Head of caudate nucleus (tissue), 42 donors: ENCODE measurements at places on chromosomes 7 and 10.

GRCh38 chr7:23893176-23893941 is 183.3 kb downstream of the STK31 start:
- no peak for DNase-seq

DNA sequence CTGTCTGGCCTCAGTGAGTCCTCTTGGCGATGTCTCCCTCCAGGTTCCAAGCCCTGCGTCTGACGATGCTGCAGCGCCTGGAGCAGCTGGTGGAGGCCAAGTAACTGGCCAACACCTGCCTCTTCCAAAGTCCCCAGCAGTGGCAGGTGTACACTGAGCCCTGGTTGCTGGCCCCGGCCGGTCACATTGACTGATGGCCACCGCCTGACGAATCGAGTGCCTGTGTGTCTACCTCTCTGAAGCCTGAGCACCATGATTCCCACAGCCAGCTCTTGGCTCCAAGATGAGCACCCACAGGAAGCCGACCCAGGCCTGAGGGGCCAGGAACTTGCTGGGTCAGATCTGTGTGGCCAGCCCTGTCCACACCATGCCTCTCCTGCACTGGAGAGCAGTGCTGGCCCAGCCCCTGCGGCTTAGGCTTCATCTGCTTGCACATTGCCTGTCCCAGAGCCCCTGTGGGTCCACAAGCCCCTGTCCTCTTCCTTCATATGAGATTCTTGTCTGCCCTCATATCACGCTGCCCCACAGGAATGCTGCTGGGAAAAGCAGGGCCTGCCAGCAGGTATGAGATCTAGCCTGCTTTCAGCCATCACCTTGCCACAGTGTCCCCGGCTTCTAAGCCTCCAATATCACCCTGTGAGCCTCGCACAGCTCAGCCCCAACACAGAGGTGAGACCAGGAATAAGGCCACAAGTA is 7.3 kb upstream of the ZNF22 start:
- DNase-seq, result no peak

DNA sequence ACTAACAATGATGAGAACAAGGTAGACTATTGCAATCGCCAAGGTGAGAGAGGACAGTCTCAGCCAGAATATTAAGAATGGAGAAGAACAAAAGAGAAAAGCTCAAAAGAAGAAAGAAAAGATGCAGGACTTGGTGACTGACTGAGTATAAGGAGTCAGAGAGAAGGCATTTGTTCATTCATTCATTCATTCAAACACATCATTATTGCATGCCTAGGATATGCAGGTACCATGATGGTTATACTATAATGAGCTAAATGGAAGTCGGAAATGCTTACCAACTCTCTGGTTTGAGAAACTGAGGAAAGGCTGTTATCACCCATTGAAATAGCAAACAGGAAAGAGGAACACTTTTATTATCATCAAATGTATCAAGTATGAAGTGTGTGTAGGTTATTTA is 180.7 kb downstream of the IMMP2L start:
- DNase-seq, result no peak

- no peak for DNase-seq
These were observed 171.1 kb upstream of the FZD1 start for GRCh38 chr7:91093181-91093580.

DNA sequence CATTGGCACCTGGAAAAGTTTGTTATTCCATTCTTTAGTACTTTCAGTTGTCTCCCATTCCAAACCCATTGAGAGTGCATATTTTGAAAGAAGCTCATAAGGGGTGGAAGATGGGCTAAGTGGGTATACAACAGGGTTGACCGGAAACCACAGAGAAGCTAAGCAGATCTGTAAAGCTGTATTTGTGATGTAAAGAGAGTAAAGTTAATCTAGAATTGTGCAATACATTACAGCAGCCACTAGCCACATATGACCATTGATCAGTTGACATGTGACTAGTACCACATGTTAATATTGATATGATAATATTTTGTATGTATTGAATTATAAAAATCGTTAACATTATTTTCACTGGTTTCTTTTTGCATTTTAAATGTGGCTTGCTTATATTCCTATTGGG is 4.9 kb upstream of the PNLIP start:
- no peak for DNase-seq

DNA sequence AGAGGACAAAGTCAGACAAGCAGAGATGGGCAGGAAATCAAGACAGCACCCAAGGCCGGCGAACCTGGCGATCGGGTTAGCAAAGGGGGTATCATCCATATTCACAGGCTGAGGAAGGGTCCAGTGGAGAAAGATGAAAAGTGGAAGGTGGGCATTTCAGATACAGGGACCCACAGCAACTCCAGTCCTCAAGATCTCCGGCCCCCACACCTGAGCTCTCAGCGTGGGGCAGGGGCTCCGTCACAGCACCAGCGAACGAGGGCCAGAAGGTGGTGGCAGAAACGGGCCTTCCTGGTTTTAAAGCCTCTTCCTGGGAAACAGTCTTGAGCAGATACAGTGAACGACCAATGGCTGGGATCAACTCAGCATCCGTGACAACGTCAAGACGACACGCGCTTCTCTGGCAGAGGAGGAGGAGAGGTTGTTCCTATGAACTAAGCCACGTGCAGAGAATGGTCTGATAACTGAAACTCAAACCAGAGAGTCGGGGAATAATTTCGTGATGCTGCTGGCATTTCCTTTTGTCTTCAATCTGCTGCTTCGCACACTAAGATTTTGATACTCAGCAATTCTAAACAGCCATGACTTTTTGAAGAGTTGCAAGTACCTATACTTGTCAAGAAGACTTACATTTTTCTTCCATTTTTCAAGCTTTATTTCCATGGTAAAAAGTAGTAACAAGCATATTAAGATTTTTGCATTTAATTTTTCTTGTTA is 219.8 kb downstream of the ZMYND11 start:
- no peak for DNase-seq
